ENCODE measurements at places on chromosomes 11 and 22.
A peak's percentile ranks its signal among the peaks of the same experiment; 100 is the strongest.

DNA sequence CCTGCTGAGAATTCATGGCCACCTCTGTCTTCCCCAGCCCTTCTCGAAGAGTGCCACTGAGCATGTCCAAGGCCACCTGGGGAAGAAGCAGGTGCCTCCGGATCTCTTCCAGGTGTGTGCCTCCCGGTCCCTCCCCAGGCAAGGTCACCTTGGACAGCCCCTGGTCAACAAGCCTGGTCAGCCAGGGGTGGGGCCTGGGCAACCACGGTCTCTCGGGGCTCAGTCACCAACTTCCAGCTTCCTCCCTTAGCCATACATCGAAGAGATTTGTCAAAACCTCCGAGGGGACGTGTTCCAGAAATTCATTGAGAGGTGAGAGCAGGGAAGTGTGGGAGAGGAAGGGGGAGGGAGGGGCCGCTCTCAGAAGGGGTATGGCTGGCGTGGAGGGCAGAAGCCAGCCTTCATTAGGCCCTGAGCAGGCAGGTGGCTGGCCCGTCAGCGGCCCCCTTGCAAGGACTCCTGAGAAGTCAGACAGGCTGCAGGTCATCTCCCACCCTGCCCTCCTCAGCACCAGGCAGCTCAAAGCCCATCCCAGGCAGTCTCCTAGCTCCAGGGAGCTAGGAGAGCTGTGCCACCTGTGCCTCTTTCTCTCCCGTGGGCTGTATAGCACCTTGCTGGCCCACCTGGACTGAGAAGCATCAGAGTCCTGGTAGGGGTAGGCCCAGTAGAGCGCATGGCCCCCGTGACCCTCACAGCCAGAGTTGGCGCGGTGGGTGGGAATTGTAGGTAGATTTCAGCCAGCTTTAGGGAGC lies 9.3 kb upstream of the ANKRD13D start:
- no peak for DNase-seq

DNA sequence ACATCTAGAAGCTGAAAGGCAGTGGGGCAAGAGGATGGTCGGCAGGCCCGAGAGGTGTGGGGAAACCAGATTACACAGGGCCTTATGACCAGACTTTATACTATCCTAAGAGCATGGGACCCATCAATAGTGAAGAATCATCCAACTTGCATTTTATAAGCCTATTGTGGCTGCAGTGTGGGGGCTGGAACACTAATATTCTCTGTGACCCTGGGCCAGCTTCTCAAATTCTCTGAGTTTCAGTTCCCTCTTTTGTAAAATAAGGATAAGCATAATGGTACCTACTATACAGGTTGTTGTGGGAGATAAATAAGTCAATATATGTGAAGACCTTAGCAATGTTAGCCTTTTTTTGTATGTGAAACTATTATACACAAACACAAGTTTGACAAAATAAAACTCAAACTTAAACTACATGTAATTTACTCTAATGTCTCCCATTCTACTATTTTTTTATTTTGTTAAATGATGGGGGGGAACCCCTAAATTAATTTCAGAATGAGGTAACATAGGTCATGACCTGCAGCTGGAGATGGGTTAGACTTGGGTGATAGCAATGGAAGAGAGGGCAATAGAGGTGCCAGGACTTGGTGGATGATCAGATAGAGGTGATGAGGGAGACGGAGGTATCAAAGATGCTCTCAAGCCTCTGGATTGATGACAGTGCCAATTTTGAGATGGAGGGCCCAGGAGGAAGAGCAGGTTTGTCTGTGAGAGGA lies 30.1 kb downstream of the SMCO4 start:
- no peak for DNase-seq

GRCh38 chr11:77173494-77173893 lies 45.4 kb downstream of the MYO7A start:
- no peak for DNase-seq

DNA sequence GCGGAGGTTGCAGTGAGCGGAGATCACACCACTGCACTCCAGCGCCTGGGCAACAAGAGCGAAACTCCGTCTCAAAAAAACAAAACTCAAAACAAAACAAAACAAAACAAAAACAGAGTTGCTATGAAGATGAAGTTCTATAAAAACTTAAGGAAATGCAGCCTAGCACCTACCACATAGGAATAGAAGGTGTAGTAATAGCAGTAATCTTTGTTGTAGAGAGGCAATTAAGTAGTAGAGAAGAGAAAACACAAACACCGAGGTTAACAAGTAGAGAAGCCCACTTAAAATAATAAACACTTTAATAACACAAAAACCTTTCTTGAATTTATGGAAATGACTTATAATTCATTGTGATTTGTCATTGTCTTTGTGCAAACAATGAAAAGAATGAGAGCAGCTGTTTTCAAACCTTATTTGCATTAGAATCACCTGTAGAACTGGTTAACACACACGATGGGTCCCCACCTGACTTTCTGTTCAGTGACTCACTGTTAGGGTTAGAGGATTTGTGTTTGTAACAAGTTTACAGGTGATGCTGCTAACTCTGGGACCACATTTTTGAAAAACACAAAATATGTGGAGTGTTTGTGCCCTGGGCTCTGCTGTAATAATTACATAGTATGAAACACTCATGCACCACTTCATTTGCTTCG lies 43.1 kb downstream of the TYR start:
- DNase-seq: no peak

DNA sequence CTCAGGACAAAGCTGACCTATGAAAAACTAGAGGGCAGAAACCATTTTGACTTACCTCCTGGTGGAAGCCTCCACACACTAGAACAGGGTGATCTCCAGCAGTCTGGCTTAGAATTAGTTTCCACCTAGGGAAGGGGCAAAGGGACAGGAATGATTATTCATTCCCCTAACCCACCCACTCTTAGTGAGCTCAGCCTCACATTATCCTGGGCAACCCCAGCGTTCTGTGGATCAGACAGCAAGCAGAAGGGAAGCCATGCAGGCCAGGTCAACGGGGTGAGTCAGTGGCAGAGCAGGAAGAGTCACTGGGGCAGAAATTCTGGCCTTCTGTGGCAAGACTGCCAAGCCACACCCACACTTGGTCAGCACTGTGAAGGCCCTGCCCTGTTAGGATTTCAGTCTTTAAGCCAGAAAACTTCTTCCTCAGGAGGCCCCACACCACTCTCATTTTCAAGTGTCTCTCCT lies 10.5 kb downstream of the NUMA1 start:
- peak; percentile 92 for DNase-seq
